Stimulated activated CD8-positive, alpha-beta memory T cell treated with anti-CD3 and anti-CD28 coated beads, Interleukin-4, amount 100 ng/mL, for 1 hour (primary cell): ENCODE measurements at places on chromosomes 4 and X.

DNA sequence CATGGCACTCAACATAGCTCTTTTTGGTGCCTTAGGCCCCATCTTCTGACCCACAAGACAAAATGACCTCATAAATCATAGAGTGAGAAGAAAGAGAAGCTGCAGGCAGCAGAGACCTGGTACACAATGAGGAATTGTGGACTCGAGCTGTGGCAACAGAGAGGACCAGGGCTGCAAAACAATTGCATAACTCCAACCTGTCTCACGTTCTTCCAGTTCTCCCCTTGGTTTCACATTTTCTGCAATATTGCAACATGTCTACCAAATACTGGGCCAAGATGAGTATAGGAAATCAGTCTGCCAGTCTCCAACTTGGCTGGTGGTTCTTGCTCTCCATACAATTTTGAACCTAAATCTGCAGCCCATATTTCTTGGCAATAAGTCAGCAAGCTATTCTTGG lies 105.3 kb downstream of the KDR start:
- no peak for DNase-seq

GRCh38 chrX:150857453-150857852 lies 41.0 kb downstream of the CD99L2 start:
- no peak for DNase-seq

DNA sequence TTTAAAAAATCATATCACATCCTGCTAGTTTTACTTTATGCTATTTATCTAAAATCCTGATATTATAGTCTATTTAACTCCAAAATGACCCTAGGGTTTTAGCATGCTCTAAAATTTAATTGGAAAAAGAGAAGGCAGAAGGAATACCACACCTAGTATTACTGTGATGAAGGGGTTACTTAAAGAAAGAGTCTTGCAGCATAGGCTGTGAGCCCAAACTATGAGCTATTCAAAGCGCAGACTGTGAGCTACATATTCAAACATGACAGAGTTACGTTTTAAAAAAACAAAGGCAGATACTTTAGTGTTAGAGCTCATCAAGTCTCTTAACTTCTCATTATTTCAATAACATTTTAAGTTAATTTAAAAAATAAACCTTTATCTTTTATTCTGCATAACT lies 247.7 kb upstream of the ETNPPL start:
- no peak for DNase-seq

- no peak for DNase-seq
Measured at GRCh38 chrX:46831765-46832327, 5.0 kb upstream of the RP2 start.
